ENCODE measurements at places on chromosomes 16 and 17.

GRCh38 chr17:69512946-69513345 is 98.4 kb downstream of the MAP2K6 start:
- no peak for DNase-seq

DNA sequence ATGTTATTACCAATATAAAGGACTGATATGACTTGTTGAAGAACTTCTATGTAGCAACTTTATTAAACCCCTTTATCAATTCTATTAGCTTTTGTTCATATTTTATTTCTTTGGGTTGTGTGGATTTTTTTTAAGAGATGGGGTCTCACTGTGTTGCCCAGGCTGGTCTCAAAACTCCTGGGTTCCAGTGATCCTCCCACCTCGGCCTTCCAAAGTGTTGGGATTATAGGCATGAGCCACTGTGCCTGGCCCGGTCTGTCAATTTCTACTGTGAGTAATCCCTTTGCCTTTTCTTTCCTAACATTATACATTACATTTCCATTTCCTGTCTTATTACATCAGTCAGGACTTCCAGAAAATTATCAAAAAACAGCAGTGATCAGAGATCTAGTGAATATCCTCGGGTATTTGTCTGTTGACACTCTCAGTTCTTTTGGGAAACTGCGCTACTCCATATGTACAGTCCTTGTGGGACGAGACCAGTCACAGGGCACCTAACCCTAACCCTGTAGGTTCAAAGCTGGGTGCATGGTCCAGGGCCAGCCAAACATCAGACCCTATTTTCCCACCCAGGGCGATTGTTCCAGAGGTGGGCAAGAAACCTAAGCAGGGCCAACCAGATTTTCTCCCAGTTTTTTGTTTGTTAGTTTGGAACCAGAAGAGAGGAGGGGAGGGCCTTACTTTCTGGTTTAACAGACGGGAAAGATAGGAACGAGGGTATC is 1.7 kb upstream of the SLC47A1 start:
- DNase-seq: no peak

GRCh38 chr17:67491009-67491680 is 114.1 kb downstream of the PITPNC1 start:
- DNase-seq: no peak

- DNase-seq: no peak
Measured at GRCh38 chr17:53227514-53227913, 595.2 kb upstream of the KIF2B start.

DNA sequence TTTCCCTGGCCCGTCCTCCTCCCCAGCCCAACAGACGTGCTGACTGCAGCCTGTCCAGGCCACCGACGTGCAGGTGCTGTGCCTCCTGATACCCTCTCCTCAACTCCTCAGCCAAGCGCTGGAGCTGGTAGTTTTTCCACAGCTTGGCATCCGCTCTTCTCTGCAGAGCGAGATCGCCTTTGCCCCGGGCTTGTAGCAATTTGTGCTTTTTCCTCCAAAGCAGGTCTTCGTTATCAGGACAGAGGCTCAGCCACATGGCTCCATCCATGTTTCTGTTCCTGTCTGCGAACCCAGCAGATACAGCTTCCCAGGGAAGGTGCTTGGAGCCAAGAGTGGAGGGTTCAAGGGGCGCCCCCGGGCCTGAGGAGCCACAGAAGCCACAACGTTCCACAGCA is 10.9 kb downstream of the CEP295NL start:
- no peak for DNase-seq

DNA sequence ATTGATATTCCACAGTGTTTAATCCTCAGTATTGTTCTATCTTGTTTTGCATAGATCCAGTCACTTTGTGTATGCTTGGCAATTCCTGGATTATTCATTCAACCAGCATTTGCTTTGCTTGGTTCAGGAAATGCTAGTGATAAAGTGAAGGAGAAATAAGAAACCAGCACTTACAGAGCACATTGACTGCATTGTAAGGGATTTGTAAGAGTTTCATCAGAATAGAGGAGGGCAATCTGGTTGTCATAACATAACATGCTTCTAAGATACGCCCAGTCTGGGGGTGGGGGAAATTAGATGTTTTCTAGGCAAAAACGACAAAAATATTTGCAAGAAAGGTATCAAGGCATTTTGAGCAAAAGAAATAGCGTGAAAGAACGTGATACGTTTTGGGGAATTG is 40.4 kb downstream of the TNRC6A start:
- no peak for DNase-seq

- DNase-seq: no peak
Measured at GRCh38 chr17:28908640-28909167, 5.8 kb upstream of the DHRS13 start.

DNA sequence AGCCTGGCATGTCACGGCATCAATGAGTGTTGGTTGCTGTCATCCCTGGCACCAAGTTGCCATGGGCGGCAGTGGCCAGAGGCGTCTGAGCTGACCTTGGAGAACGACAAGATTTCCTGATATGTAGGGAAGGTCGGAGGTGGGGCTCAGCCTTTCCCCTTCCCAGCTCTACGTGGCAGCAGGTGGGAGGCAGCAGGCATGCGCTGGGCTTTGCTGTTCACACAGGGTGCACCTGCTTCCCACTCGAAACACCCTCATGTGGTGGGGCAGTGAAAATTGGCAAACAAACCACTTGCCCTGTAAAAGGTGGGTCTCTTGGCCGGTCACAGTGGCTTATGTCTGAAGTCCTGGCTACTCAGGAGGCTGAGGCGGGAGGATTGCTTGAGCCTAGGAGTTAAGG is 12.3 kb upstream of the TFAP4 start:
- no peak for DNase-seq

DNA sequence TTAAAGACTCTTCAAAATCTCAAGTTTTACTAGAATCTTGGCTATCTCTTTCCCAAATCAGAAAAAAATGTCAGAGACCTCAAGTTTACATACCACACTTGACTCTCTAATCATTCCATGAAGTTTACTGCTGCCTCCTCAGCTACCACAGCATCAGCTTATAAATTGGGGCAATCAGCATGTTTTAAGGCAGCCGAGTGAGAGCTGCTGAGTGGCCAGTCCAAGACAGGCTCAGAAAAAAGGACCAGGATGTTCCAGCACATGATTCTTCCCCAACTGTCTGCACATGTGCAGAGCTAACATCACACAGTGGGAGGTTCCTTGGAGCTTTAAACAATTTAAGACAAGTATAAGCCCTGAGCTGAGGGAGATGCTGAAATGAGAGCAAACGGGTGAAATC is 140.6 kb upstream of the NUDT7 start:
- DNase-seq: no peak

- no peak for DNase-seq
Measured at GRCh38 chr16:85660843-85661739, 27.7 kb downstream of the GINS2 start.

DNA sequence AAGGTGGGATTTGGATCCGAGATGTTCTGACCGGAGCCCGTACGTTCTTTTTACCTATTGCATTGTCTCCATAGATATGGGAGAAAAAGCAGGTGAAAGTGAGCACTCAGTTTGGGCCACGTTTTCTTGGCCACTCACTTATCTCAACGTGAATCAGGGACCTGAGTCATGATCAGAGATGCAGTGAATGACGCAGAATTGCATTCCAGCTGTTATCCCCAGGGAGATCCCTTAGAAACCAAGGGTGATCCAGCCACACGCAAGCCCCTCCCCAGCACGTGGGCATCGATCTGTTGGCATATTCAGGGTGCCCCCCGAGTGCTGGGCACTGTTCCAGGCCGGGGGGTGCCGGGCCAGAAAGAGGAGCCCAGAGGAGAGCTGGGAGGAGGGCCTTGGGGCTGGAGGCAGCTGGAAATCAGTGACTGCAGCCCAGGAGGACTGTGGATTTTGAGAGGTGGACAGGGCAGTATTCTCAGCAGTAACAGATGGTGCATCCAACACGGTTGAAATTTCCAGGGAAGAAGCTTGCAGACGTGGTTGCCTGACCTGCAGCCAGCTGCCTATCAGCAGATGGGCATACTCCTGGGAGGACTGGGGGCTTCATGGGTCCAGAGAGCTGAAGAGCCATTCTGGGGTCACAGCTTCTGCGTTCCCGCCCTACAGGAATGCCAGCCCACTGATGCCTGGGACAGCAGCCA is 87.2 kb upstream of the CACNG5 start:
- DNase-seq: no peak
